Stimulated activated memory B cell treated with anti-CD40 and anti-IgM and Interleukin-4, amounts not matched to agents 10 μg/mL and 1 μg/mL and 100 μg/mL, for 72 hours (primary cell): ENCODE measurements at places on chromosomes 6 and 20.

- peaks cover 83% of the 10 kb centered on the region for H3K36me3 ChIP-seq
- H3K27me3 ChIP-seq: no peaks in the 10 kb centered on the region
- H3K4me1 ChIP-seq: peaks cover 81% of the 10 kb centered on the region
- peak overlapping the region; percentile 93 for H3K27ac ChIP-seq
- peak overlapping the region; percentile 88 for H3K4me3 ChIP-seq
These were observed 6.3 kb downstream of the TNFAIP3 start for GRCh38 chr6:137873273-137873762.

GRCh38 chr6:91816335-91816734 is 1229.5 kb upstream of the MAP3K7 start:
- ATAC-seq: no peak
- H3K27ac ChIP-seq: no peak overlapping the region
- H3K36me3 ChIP-seq: no peaks in the 10 kb centered on the region
- no peak overlapping the region for H3K4me3 ChIP-seq
- H3K27me3 ChIP-seq: no peaks in the 10 kb centered on the region
- no peaks in the 10 kb centered on the region for H3K4me1 ChIP-seq

DNA sequence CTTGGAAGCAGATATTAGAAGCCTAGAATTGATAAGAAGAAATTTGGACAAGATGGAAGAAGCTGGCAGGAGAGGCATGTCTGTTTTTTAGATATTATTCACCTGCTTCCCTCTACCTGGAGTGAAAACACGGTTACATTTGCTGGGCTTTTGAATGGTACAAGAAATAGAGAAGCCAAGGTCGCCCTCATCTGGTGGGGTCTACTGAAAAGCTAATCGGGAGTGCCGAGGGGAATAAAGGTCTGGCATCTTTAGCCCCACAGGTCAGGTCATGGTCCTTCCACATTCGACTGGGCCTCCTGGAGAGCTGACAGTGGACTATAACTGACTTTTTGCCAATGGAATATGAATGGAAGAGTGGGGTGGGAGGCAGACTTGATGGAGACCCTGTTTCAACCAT is 4.6 kb upstream of the C2 start:
- ATAC-seq: no peak
- no peaks in the 10 kb centered on the region for H3K4me1 ChIP-seq
- no peaks in the 10 kb centered on the region for H3K36me3 ChIP-seq
- H3K27ac ChIP-seq: no peak overlapping the region

DNA sequence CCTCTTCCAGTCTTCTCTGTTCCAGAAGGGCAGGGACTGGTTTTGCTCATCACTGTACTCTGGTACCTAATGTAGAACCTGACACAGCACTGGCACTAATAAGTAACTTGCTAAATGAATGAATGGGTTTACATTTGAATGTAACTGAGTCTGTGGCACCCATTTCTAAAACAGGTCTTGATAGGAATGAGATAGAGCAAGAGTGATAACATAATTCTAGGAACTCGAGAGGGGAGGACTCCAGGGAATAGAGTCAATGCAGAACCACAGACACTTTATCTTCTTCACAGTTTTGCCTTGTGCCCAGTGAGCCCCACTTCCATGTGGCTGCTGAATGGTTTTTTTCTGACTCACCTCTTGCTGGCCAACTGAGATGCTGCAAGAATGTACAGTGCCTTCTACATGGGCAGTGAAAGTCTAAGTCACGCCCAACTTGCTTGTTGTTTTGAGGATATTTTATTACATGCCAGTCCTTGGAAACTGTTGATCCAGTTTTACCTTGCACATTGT is 61.1 kb downstream of the TBC1D7 start:
- no peak overlapping the region for H3K4me3 ChIP-seq
- H3K27me3 ChIP-seq: no peaks in the 10 kb centered on the region
- H3K36me3 ChIP-seq: peaks cover 13% of the 10 kb centered on the region
- H3K4me1 ChIP-seq: peaks cover 57% of the 10 kb centered on the region

GRCh38 chr6:163720005-163720404 is 305.5 kb downstream of the QKI start:
- H3K27ac ChIP-seq: no peak overlapping the region
- no peaks in the 10 kb centered on the region for H3K36me3 ChIP-seq
- no peaks in the 10 kb centered on the region for H3K27me3 ChIP-seq
- ATAC-seq: no peak

DNA sequence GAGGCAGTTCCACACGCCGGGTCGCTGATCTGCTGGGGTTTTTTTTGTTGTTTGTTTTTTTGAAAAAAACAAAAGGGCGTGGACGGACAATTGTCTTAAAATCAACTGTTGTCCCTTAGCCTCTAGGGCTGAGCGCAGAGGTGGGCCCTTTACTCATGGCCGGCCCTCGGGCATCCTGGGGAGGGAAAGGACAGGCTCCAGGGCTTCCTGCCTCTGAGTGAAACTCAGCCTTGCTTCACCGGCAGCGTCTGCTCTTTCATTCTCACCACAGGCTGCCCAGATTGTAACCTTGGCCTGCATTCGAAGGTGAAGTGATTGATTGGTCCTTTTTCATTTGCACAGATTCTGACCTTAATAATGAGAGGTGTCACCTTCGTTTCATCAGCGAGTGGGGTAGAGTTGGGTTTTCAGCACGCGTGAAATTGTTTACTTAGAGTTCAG is 797 bp downstream of the SMIM13 start:
- no peaks in the 10 kb centered on the region for H3K27me3 ChIP-seq
- H3K4me3 ChIP-seq: peak overlapping the region; percentile 99
- H3K27ac ChIP-seq: peak overlapping the region; percentile 98
- ATAC-seq: peak; percentile 49
- peaks cover 39% of the 10 kb centered on the region for H3K4me1 ChIP-seq

- peaks cover 63% of the 10 kb centered on the region for H3K4me1 ChIP-seq
- peak overlapping the region; percentile 88 for H3K4me3 ChIP-seq
- H3K27me3 ChIP-seq: no peaks in the 10 kb centered on the region
- peaks cover 11% of the 10 kb centered on the region for H3K36me3 ChIP-seq
These were observed 4.1 kb upstream of the ZKSCAN8 start for GRCh38 chr6:28137505-28137981.

GRCh38 chr20:40786336-40786735 is 97.3 kb upstream of the MAFB start:
- H3K4me3 ChIP-seq: no peak overlapping the region
- no peak for ATAC-seq
- no peak overlapping the region for H3K27ac ChIP-seq
- no peaks in the 10 kb centered on the region for H3K4me1 ChIP-seq
- H3K27me3 ChIP-seq: peaks cover 22% of the 10 kb centered on the region

DNA sequence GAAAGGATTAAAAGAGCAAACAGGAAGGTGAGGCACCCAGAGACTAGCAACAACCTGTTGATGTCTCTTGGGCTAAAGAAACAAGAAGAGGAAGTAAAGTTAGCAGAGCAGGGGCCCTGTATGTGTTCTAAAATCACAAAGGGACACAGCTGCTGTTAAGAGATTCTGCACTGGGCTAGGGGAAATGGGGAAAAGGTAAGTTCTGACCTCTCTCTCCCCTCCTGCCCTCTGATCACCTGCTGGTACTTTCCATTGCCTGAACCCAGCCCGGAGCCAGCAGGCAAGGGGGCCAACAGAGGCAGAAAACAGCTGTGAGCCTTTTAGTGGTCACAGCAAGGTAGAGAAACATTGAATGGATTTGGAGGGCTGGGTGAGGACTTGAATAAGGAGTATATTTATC is 13.5 kb upstream of the CNR1 start:
- H3K36me3 ChIP-seq: peaks cover 6% of the 10 kb centered on the region
- H3K27ac ChIP-seq: peak overlapping the region; percentile 97
- H3K4me3 ChIP-seq: peak overlapping the region; percentile 87

- H3K4me3 ChIP-seq: no peak overlapping the region
- H3K27ac ChIP-seq: no peak overlapping the region
- peaks cover 5% of the 10 kb centered on the region for H3K4me1 ChIP-seq
- H3K27me3 ChIP-seq: no peaks in the 10 kb centered on the region
- no peak for ATAC-seq
These were observed 40.9 kb downstream of the OVOL2 start for GRCh38 chr20:18016772-18017171.

GRCh38 chr20:35012227-35013069 is 56.8 kb downstream of the MYH7B start:
- no peak overlapping the region for H3K27ac ChIP-seq
- no peaks in the 10 kb centered on the region for H3K27me3 ChIP-seq
- H3K36me3 ChIP-seq: peaks cover 75% of the 10 kb centered on the region
- no peak overlapping the region for H3K4me3 ChIP-seq
- H3K4me1 ChIP-seq: peaks cover 31% of the 10 kb centered on the region
